ENCODE measurements at places on chromosomes 4 and X.

GRCh38 chr4:48913346-48913745 lies 6.8 kb upstream of the OCIAD2 start:
- no peak for DNase-seq

DNA sequence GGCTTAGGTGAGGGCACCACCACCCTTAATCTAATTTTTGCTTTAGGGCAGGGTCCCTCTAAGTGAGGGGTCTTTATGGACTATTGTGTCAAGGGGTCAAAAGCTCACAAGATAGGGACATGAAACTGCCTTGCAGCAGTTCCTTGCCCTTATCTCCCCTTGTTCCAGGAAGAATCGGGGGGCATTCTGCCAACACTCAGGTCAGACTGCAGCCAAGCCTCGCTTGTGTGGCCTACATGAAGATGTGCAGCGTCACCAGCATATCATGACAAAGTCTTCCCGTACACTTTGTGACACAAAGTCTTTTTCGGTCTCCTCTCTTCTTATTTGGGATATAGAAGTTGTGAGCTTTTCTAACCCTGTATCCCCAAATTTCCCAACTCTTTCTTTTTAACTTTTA lies 17.5 kb upstream of the USP9X start:
- no peak for DNase-seq

- DNase-seq, result no peak
Measured at GRCh38 chr4:66636349-66636748, 909.0 kb downstream of the CENPC start.

DNA sequence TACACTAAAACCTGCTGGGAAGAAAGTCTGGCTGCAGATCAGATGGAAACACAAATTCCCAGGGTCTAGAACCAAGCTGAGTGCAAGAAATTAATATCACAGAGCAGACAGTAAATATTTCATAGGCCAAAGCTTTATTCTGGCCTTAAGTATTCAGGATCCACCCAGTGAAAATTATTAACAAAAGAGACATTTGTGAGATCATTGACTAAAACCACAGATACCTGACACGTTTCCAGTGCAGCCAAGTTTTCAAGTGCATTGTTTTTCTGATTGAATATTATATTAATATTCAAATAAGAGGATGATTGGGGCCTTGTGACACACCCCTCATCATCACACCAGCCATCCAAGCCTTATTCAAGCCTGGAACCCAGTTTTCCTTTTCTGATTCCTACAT lies 10.3 kb downstream of the ELOVL6 start:
- no peak for DNase-seq

GRCh38 chr4:158327525-158327924 lies 117.2 kb downstream of the TMEM144 start:
- no peak for DNase-seq

DNA sequence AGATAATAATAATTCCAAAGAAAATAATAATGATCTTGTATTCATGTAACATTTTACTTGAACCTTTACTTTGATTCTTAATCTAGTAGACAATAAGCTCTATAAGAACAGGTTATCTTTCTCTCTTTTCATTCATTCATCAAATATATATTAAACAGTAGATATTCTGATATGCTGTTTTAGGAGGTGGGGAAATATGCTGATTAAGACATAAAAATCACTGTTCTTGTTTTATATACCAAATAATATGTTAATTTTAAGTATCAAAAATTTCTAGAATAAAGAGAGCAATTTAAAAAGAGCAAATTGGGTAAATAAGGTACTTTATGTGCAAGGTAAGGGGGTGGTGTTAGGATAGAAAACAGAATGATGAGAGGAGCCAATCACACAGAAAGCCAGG lies 401.9 kb downstream of the PDHA2 start:
- DNase-seq, result no peak

DNA sequence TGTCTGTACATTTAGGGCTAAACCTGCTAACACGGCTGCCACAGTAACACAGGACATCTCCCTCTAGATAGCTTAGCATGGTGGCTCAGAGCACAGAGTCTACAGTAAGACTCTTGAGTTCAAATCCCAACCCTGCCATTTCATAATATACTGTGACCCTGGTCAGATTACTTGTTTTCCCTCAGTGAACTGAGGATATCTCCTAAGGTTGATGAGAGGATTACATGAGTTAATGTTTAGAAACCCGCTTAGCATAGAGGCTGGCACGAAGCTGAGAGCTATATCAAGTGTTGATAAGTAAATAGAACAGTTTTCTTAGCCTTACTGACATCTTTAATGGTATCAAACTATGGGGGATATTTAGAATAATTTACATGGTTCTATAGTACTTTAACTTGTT lies 37.2 kb downstream of the CASP3 start:
- DNase-seq, result no peak

GRCh38 chrX:49695276-49696180 lies at the start of gene PAGE1:
PAGE1 (minus strand) TSS chrX:49695984; CDS start chrX:49694770, 1,214 bp downstream.
- DNase-seq, result no peak
